ENCODE measurements at places on chromosomes 11 and 22. TPM values are rescaled to one million over a fixed set of nuclear protein-coding genes. Genes with fewer than 3 reads are reported as not detected.

- no peak overlapping the region for H3K4me3 ChIP-seq
- no peaks in the 10 kb centered on the region for H3K36me3 ChIP-seq
- peaks cover 6% of the 10 kb centered on the region for H3K4me1 ChIP-seq
- H3K27ac ChIP-seq: no peak overlapping the region
- no peaks in the 10 kb centered on the region for H3K27me3 ChIP-seq
- no peak for DNase-seq
These were observed 375.6 kb upstream of the C11orf87 start for GRCh38 chr11:109046284-109046992.

DNA sequence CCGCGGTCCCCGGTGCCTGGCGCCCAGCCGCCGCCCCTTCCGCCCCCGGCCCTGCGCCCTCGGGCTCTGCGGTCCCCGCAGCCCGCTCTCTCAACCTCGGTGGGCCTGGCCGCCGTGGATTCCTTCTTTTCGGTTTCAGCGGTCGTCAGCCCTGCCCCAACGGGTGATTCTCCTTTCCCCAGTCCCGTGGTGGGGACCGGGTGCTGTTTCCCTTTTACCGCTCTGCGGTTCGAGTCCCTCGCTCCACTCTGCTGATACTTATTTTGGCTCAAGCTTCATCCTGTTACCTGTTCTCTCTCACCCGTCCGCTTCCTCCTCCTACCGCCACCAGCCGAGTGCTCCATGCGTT is 494 bp downstream of the ZDHHC5 start:
- H3K27me3 ChIP-seq: no peaks in the 10 kb centered on the region
- H3K4me1 ChIP-seq: peaks cover 20% of the 10 kb centered on the region
- peak overlapping the region; percentile 96 for H3K4me3 ChIP-seq

DNA sequence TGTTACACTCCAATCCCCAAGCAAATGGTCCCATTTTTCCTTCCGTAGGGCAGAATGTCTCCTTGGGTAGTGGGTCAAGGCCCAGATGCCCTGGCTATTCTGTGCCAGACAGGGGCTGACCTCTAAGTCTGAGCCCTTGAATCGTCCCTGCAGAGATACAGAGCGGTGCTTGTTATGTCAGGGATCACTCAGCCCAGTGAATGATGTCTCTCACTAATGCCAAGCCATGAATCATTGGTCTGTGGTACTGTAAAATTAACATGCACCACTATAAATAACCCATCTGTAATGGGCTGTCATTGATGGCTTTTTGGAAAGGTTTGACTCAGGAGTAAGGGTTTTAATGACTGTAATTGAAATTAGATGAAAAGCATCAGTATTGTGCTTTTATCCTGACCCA is 35.3 kb upstream of the KIRREL3 start:
- no peaks in the 10 kb centered on the region for H3K36me3 ChIP-seq
- H3K4me3 ChIP-seq: no peak overlapping the region
- no peaks in the 10 kb centered on the region for H3K4me1 ChIP-seq
- H3K27me3 ChIP-seq: no peaks in the 10 kb centered on the region
- no peak overlapping the region for H3K27ac ChIP-seq

DNA sequence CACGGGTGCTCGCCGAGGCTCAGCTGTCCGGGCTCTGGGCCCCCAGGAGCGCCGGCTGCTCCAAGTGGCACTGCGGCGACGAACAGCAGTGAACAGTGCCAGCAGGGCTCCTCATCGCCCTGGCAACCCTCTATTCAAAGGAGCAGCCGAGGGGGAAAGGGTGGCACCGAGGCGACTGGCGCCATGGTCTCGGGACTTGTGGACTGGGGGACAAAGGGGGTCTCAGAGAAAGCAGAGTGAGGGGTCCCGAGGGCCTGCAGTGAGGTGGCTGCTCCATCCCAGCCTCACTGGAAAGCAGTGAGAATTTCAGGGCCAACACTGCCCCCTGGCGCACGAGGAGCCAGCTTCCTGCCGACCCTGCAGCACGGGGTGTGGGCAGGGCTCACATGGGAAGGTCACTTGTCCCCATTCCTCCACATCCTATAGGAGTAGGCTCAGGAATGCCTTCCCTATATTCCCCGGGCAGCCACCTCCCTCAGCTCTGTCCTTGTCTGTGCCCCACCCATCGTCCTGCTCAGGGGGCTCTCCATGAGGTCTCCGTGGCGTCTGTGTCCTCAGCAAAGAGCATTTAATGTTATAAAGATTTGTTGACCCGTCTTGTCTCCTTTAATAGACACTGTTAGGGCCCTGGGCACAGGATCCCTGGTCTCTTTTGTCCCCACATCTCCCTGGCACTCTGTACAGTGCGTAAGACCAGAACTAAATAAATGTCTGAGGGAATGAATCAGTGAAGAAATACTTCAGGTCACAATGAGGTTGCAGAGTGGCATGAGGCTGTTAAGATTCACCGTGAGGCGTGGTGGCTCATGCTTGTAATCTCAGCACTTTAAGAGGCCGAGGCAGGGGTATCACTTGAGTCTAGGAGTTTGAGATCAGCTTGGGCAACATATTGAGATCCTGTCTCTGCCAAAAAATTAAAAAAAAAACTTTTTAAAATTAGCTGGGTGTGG is 26.4 kb downstream of the LRFN4 start:
- no peak overlapping the region for H3K27ac ChIP-seq
- H3K4me1 ChIP-seq: peaks cover 54% of the 10 kb centered on the region
- DNase-seq: peak; percentile 56
- no peaks in the 10 kb centered on the region for H3K27me3 ChIP-seq

DNA sequence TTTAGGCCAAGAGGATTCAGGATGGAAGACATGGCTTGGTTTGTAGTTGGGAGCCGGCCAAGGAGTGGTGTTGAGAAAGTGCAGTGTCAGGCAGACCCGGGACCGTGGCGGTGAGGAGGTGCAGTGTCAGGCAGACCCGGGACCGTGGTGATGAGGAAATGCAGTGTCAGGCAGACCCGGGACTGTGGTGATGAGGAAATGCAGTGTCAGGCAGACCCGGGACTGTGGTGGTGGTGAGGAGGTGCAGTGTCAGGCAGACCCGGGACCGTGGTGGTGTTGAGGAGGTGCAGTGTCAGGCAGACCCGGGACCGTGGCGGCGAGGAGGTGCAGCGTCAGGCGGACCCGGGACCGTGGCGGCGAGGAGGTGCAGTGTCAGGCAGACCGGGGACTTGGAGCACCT is 59.7 kb downstream of the LRP5 start:
- no peaks in the 10 kb centered on the region for H3K4me1 ChIP-seq
- H3K36me3 ChIP-seq: peaks cover 43% of the 10 kb centered on the region
- no peaks in the 10 kb centered on the region for H3K27me3 ChIP-seq
- no peak overlapping the region for H3K4me3 ChIP-seq
- H3K27ac ChIP-seq: no peak overlapping the region
- DNase-seq: no peak

- no peak overlapping the region for H3K27ac ChIP-seq
- H3K36me3 ChIP-seq: peaks cover 7% of the 10 kb centered on the region
- H3K27me3 ChIP-seq: no peaks in the 10 kb centered on the region
- H3K4me1 ChIP-seq: no peaks in the 10 kb centered on the region
- no peak overlapping the region for H3K4me3 ChIP-seq
These were observed 648.0 kb upstream of the KIRREL3 start for GRCh38 chr11:127648583-127648982.

DNA sequence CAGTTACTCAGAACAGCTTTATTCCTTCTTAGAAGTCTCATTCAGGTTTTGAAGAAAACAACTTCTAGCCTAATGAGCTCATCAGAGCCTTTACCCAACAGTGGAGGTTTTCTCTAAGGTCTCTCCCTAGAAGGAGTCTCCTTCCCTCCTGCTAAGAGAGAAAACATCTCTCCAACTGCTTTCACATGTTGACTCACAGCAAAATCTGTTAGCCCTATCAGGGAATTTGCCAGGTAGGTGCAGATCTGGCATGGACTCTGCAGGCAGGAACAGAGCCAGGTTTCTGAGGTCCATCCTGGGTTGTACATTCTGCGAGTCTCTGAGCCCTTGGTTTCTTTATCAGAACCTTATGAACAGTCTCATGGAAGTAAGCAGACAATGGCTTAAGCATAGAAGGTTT is 214.4 kb downstream of the HIPK3 start:
- H3K4me3 ChIP-seq: no peak overlapping the region
- H3K36me3 ChIP-seq: no peaks in the 10 kb centered on the region
- no peak for DNase-seq
- peaks cover 75% of the 10 kb centered on the region for H3K27me3 ChIP-seq

GRCh38 chr22:22037229-22037628 is 54.6 kb upstream of the TOP3B start:
- H3K27me3 ChIP-seq: peaks cover 66% of the 10 kb centered on the region
- DNase-seq: no peak
- H3K36me3 ChIP-seq: no peaks in the 10 kb centered on the region

The PDE2A gene
- total RNA-seq: 1.9 TPM

Measured in MCF 10A (cell line).